Ascending aorta (tissue), 2 donors: ENCODE measurements at places on chromosomes 4 and X.
A peak's percentile ranks its signal among the peaks of the same experiment; 100 is the strongest.

- no peak for DNase-seq
Measured at GRCh38 chr4:41619161-41619560, 81.2 kb downstream of the LIMCH1 start.

GRCh38 chrX:38937400-38937799 is 136.1 kb downstream of the MID1IP1 start:
- DNase-seq: no peak

DNA sequence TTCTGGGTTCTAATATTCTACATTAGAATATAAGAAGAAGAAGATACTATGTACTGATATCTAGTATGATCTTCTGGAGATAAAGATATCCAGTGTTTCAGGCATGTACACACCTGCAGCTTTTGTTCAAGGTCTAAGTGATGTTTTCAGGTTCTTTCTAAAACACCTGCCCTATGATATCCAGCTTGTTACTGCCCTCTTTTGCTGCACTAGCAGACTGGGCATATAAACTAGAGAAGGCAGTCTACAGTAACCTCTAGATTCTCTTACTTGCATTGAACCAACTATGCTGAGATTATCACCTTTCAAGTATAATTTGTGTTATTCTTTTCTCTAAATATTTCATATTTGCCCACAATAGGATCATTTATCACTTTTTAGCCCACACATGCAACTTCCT is 1.9 kb upstream of the FRYL start:
- DNase-seq: no peak

- no peak for DNase-seq
Measured at GRCh38 chr4:140260227-140260626, 106.2 kb upstream of the MAML3 start.

GRCh38 chr4:186946682-186947294 is 223.1 kb upstream of the FAT1 start:
- DNase-seq: no peak

DNA sequence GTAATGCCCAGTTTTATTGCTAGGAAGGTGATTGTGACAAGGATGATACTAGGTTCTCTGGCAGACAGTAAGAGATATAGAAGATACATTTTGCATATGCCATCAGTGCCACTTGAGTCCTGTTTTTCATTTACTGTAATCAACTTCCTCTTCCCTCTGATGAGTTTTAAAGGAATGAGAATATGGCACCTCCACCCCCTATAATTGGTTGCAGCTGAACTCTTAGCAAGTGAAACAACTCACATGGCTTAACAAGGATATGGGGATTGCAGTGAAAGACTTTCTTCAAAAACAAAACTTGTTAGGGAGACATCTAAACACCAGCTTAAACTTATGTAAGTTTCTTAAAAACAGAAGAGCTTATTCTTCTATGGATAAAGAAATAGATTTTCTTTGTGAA is 90.0 kb downstream of the AREG start:
- no peak for DNase-seq

DNA sequence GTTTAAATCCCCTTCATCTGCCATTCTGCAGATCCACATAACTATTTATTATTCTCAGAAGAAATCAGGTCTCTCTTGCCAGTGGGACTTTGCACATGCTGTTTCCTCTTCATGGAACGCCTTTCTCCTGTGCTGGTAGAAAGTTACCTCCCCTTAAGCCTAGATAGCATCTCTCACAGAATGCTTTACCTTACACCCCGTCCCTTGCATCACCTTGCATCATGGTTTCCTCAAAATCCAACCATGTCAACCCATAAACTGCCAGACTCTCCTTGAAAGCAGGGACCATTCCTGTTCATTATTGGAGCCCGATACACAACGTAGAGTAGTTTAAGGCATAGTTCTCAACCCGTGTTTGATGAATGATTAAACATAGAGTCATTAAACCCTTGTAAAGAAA is 396.2 kb upstream of the F9 start:
- DNase-seq: no peak

- DNase-seq: no peak
Measured at GRCh38 chrX:111098874-111099273, 2.9 kb downstream of the PAK3 start.

DNA sequence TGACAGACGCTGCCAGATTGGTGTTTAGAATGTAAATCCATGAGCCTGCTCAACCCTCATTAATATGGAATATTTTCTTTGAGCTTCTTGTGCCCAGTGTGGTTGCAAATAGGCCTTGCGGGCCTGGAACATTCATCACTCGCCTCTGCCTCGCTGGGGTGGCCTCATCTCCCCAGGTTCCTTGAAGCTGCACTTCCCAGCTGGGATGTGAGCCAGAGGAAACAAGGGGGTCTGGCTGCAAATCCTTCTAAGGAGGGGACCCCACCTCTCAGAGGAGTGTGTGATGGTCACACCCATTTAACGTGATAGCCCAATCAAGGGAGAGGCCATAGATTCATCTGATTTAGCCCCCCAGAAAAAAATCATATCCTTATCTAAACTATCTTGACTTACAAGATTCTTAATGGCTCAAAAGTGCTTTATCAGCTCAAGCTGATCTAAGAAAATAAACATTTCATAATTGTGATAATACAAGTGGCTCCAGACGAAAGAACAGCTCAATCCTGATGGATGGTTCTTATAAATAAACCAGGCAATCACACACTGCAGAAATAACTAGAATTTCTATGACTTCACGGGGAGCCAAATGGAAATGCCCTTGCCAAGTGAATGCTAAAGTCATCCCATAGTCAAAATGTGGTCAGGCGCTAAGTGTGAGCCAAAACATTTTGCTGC is 189.9 kb downstream of the PTTG2 start:
- DNase-seq: no peak

- no peak for DNase-seq
Measured at GRCh38 chr4:22850630-22851029, 157.9 kb downstream of the GBA3 start.

DNA sequence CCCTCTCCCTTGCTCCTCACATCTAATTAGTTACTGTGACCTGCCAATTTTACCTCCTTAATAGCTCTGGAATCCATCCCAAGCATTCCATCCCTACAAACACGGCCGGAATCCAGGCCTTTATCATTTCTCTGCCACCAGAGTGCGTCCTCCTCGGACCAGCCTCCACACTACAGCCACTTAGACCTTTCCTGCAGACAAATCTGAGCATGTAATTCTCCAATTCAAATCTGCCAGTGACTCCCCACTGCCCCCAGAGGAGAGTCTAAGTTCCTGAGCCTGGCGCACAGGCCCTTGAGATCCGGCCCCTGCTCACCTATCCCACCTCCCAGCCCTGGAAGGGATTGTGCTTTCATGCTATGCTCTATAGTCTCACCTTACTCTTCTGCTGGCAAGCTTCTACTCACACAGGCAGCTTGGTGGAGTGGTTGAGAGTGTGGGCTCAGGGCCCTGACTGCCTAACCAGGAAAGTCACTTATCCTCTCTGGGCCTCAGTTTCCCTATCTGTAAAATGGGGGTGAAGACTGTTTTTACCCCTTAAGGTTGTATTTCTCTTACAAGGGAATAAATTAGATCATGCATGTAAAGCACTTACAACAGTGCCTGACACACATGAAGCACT is 31.2 kb downstream of the PJA1 start:
- DNase-seq: no peak

DNA sequence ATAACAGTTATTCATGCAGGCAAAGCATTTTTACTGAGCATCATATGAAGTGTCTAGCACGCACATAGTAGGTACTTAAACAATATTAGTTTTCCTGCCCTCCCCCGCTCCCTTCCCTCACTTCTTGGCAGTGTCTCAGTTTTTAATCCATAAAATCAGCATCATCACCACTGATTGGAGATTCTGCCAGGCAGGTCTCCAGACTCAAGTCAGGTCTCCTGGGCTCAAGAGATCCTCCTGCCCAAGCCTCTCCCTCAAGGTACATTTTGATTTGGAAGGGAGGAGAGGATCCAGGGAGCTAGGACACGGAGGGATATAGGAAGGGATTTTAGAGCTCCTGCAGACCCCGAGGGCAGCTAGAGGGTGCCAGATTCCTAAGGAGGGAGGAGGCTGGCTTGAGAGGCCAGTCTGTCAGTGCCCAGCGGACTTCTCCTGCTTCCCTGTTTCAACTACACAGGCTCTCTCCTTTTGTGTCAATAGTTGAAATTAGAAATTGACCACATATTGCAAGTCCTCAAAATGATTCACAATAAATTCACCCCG is 4.4 kb upstream of the FAT1 start:
- no peak for DNase-seq

- no peak for DNase-seq
Measured at GRCh38 chrX:46882266-46882665, 30.0 kb upstream of the JADE3 start.

- DNase-seq: no peak
Measured at GRCh38 chr4:25180524-25181131, 20.4 kb upstream of the SEPSECS start.

- peak; percentile 90 for DNase-seq
Measured at GRCh38 chr4:24850674-24851073, 55.3 kb downstream of the SOD3 start.

GRCh38 chr4:111798840-111799239 is 346.4 kb upstream of the FAM241A start:
- DNase-seq: no peak

DNA sequence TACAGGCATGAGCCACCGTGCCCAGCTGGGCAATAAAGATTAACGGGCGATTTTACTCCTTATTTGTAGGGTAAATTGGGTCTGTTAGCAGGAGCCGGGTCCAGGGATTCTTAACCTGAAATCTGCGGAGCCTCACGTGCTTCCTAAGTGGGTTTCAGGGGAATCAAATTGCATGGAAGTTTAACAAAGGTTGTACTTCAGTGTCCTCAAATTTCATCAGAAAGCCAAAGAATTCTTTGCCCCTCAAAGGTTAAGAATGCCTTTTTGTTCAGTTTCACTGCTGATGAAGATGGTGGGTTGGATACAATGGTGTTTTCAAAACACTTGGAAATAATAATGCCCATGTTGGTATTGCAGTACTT is 67.9 kb downstream of the AFF1 start:
- no peak for DNase-seq

GRCh38 chr4:142861351-142861750 is 15.2 kb upstream of the INPP4B start:
- DNase-seq: no peak

GRCh38 chr4:83153417-83153816 is 38.9 kb upstream of the PLAC8 start:
- no peak for DNase-seq

GRCh38 chr4:152104901-152105357 is 344.1 kb upstream of the GATB start:
- no peak for DNase-seq

- no peak for DNase-seq
Measured at GRCh38 chr4:169147191-169147590, 123.6 kb downstream of the SH3RF1 start.

DNA sequence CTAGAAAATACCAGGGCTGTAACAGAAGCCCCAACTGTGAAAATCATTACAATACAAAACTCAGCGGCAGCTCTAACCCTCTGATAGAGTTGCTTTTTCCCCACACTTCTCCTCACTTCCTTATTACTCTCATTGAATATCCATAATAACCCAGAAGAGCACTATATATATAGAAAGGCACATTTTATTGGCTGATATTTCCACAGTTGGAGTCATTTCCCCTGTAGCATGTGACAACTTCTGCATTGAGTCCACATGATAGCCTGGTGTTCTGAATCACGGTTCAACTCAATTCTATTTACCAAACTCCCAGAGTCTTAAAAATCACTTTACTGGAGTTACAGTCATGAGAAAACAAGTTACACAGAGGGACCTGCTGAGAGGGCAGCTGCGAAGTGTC is 46.6 kb upstream of the NWD2 start:
- DNase-seq: no peak

DNA sequence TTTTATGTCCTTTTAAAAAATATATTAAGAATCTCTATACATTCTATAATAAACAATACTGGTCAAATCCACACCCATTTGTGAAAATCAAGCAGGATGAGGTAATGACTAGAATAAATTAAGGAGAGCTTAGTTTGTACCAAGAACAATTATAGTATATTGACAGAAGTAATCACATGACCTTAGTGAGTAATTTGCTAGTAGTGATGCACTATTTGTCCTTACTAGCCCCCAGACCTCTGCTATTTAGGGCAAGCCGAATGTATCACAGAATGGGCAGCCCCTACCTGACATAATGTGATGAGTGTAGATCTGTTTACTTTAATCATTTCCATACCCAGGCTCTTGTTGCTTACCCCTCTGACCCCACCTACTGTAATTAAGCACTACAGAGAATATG is 15.8 kb downstream of the ATP1B4 start:
- DNase-seq: no peak

GRCh38 chrX:29824176-29824906 is 391.0 kb upstream of the MAGEB2 start:
- DNase-seq: no peak

DNA sequence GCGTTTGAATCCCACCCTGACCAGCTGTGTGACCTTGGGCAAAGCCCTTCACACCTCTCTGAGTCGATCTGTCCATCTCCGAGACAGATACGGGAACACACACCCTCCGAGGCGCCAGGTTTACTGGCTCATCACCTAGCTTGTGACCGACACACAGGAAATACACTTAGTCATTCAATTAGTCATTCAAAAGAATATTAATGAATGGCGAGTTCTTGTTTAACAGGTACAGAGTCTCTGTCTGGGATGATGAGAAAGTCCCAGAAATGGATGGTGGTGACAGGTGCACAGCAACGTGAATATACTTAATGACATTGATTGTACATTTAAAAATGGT is 80.6 kb downstream of the PPP2R2C start:
- DNase-seq: no peak

- DNase-seq: no peak
Measured at GRCh38 chr4:13633671-13634070, 6.1 kb upstream of the BOD1L1 start.

DNA sequence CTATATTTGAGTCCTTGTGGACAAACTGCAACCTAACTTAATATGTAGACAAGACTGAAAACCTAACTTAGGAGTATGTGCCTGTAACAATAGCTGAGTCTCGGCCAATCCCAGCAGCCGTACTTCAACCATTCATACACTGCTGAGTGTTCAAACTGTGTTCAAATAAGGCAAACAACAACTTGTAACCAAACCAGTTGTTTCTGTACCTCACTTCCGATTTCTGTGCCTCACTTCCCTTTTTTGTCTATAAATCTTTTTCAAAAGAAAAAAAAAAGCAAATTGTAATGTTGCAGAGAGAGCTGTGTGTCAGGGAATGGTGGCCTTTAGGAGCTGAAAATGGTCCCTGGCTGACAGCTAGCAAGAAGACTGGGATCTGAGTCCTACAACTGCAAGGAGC is 46.0 kb downstream of the GEMIN8 start:
- no peak for DNase-seq
